ENCODE measurements at places on chromosomes 2 and 18.

DNA sequence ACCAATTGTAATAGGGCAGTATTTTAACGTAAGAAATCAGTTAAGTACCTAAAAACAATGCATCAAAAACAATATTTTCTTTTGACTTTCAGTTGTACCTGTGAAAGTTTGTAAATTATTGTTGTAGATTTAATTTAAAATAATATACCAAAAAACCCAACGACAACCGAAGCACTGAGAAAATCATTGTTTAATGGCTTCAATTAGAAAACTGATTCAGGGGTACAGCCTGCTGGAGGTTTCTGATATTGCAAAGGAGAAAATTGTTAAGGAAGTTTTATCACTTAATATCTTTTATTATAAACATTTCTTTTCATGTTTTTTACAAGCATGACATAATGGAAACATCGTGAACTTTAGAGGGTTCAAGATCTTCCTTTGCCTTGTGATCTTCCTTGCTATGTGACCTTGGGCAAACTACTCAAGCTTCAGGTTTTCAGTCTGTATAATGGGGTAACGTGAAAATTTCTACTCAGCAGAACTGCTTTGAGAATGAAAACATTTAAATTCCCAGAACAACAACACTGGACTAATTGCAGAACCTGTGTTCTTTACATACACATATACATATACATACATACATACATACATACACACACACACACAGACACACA, 76.3 kb upstream of the GLS start:
- peak; percentile 21 for DNase-seq

DNA sequence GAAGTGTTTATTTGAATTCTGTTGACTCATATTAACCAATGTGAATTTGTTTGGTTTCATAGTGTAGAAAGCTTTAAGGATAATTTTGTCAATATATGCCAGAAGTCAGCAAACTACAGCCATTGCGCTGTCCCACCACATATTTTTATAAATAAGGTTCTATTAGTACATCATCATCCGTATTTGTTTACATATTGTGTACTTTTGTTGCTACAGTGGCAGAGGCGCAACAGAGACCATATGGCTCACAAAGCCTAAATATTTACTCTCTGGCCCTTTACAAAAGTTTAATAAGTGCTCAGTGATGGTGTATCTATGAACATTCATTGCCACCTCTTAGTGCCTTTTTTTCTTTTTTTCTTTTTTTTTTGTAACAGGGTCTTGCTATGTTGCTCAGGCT, 6.4 kb downstream of the ERLEC1 start:
- DNase-seq, result no peak

- DNase-seq, result no peak
Measured at GRCh38 chr18:45527891-45528290, 87.4 kb upstream of the SLC14A2 start.

- no peak for DNase-seq
Measured at GRCh38 chr2:105731511-105731910, 13.2 kb upstream of the NCK2 start.

Data from EL (cell line).